ENCODE measurements at places on chromosomes 5 and 9.

- no peak for DNase-seq
These were observed 1.3 kb upstream of the NRARP start for GRCh38 chr9:137303151-137303892.

GRCh38 chr9:87100001-87100400, 152.7 kb upstream of the GAS1 start:
- no peak for DNase-seq

DNA sequence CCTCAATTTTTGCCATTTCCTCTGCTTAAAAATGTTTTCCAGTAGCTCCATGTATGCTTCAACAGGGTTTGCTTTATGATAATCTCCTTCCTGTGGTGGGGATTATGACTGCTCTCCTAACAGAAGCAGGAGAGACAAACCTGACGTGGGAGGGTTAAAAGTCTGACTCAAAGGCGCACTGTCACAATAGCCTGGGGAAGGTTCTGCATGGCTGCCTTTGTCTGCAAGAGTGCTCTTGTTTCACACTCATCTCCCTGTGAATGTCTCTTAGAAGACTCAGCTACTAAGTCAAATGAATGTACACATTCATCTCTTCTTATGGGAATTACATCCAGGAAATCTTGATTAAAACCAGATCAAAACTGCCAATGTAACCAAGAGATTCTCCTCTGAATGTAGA, 90.9 kb upstream of the MTAP start:
- DNase-seq = peak; percentile 58

DNA sequence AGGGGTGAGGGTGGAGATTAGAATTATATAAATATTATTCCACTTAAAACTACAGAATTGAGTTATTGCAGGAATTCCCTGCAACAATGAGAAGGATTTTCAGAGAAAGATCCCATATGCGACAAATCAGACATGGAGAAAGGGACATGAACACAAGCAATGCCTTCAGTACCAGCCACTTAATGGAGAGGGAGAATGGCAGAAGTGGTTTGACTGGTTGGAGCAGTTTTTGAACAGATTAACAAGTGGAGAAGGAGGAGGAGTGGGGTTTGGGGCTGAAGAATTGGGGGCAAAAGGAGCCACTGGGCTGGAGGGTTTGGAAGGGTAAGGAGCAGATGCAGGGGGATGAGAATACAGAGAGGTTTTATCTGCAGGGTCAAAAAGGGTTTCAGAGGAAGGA, 620.9 kb upstream of the PTPRD start:
- DNase-seq = no peak

DNA sequence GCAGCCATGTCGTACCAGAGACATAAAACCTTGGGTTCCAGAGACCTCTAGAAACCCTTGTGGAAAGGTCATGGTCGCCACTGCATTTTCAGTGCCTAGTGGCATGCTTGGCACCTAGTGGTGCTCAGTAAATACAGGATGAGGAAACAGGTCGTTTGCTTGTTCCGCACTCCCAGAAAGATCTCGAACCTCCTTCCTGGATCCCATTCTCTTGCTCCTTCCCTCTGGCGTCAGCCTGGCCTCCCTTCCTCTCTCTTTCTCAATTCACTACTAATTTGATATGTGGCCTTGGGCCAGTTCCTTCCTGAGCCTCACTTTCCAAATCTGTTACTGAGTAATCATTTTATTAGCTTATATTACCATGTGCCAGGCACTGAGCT, 4.4 kb downstream of the NDST1 start:
- no peak for DNase-seq

GRCh38 chr9:132241840-132242620, 80.2 kb downstream of the NTNG2 start:
- DNase-seq = no peak

DNA sequence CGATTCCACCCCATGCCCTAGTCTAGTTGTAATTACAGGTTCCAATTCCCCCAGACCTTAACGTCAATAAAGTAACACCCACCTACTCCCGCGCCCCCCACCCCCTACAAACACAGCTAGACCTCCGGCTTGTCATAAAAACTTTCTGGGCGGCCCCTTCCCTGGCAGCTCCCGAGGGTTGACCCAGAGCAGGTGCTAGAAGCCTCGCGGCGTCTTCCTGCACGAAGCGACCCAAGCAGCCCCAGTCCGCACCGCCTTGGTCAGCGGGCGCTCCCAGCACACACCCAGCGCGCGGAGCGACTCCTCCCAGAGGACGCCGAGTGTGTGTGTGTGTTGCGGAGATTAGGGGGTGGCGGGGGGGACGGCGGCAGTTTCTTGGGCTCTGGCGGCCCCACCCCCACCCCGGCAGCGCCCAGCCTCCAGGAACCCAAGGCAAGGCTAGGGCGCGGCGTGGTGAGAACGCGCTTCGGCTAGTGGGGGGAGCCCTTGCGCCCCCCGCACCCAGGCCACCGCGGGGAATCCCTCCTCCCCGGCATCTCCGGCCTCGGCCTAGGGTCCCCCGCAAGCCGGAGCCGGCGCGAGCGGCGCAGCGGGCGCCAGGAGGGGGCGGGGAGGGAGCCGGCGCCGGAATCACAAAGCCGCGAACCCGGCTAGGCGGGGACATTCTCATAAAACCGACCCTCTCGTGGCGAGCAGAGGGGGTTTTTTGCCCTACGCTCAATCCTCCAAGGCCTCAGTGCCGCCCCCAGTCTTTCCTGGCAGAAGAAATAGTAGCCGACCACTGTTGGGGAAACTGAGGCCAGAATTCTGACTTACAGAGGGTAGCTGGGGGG, 2.2 kb downstream of the PCDH1 start:
- no peak for DNase-seq

DNA sequence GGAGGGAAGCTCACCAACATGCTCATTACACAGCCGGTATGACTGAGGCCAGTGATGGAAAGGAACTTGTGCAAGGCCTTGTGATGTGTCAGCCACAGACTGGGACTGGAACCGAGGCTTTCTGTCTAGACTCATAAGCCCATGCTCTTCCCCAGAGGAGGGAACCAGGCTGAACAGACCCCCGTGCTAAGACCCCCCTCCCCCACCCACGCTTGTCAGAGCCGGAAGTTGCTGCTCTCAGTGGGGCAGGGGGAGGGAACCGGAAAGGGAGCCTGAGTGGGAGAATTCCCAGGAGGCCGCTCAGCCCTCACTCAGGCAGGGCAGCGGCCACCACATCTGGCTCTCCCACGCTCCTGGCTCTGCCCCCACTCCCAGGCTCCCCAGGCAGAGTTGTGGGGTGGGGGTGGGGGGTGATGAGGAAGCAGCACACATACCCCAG, 4.1 kb upstream of the PDGFRB start:
- DNase-seq = peak; percentile 91

DNA sequence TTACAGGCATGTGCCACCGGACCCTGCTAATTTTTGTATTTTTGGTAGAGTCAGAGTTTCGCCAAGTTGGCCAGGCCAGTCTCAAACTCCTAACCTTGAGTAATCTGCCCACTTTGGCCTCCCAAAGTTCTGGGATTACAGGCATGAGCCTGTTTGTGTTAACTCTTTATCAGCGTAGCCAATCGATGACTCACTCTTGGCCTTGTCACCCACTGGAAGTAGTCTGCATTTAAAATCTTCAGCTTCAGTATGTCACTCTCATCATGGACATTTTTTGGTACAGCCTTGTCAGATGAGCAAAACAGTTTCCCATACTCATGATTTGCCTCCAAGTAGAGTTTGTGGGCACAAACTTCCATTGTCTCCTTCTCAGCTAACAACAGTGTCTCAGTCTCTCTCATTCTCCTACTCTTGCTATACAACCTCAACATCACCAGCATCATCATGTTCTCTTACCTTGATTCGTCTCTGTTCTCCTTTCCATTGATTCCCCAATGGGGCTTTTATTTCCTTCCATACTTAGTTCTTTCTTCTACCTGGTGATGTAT, 22.5 kb downstream of the MUSK start:
- peak; percentile 8 for DNase-seq

GRCh38 chr5:118247458-118247857, 740.9 kb downstream of the DTWD2 start:
- DNase-seq = no peak

DNA sequence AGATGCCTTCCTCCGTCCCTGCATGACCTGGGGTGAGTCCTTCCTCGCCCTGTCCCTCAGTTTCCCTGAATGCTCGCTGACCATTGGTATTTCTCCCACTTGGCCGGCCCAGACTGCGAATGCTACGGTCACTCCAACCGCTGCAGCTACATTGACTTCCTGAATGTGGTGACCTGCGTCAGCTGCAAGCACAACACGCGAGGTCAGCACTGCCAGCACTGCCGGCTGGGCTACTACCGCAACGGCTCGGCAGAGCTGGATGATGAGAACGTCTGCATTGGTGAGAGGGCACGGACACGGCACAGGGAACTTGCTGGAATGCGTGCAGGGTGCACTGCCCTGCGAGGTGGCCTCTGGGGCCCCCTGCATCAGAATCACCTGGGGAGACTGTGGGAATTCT, 77.1 kb downstream of the NTNG2 start:
- no peak for DNase-seq

DNA sequence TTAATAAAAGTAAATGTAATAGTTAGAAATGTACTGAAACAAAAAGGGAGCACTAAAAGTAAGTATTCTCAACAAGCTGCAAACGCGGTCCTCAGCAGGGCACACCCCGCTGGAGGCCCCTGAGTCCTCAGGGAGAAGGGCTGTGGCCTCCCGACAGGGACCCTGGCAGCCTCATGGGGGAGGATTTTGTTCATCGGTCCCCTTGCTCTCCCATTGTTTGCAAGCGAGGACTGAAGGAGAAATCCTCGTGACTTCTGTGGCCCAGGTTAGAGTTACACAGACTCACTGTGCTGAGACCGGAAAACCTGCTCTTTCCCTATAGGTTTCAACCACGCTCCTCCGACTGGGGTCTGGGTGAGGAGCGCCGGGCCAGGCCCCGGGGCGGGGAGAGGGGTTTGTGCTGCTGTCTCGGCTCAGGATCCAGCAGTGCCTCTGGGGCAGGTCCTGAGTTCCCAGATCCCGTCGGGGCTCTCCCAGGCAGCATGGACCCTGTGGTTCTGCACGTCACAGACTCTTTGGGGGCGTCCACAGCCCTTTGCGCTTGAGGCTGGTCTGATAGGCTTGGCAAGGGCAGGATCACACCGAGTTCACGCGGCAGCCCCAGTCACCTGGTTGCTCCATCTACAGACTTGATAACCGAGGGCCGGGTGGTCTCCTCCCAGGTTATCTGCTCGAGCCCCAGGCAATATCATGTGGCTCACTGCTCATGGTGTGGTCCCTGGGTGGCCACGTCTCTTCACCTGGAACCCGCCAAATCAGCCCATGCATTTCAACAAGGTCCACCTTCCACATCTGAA, 38.8 kb downstream of the MRPL36 start:
- no peak for DNase-seq

- DNase-seq = peak; percentile 43
These were observed 57.2 kb downstream of the COL5A1 start for GRCh38 chr9:134698587-134699342.

DNA sequence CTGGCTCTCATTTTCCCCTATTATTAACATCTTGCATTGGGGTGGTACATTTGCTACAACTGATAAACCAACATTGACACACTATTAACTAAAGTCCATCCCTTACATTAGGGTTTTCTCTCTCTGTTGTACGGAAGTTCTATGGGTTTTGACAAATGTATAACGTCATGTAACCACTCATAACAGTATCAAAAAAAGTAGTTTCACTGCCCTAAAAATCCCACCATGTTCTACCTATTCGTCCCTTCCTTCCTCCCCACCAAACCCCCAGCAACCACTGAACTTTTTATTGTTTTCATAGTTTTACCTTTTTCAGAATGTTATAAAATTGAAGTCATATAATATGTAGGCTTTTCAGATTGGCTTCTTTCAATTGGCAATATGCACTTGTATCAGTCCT, 40.1 kb downstream of the MLLT3 start:
- no peak for DNase-seq

DNA sequence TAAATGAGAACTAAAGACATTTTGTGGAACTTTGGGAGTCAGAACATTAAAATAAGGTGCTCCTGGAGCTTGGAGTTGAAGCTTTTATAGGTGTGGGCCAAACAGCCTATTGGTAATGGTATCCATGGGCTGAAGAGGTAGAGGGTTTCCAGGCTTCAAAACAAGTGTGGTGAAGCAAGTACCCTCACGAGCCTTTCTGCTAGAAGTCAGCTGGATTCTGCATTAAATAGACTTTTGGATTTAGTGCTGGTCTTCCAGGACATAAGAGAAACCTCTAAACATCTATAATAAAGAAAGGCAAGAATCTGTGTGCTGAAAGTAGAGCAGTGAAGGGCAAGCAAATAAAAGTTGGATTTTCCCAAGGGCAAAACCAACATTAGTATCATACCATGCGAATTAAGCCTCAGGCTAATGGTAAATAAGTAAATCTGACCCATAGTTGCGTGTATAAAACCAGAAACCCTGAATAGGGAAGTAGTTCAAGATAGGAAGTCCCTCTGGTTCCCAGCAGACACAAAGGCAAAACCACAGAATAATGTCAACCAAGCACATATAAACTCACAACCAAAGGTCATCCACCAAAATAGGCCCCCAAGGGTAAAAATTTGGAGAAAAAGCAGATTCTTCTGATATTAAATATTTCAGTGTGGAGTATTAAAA, 306.3 kb downstream of the TLE4 start:
- DNase-seq = no peak

GRCh38 chr5:153157156-153157555, 333.3 kb upstream of the GRIA1 start:
- DNase-seq = peak; percentile 63

- no peak for DNase-seq
These were observed 121.6 kb downstream of the TLR4 start for GRCh38 chr9:117825609-117826347.

DNA sequence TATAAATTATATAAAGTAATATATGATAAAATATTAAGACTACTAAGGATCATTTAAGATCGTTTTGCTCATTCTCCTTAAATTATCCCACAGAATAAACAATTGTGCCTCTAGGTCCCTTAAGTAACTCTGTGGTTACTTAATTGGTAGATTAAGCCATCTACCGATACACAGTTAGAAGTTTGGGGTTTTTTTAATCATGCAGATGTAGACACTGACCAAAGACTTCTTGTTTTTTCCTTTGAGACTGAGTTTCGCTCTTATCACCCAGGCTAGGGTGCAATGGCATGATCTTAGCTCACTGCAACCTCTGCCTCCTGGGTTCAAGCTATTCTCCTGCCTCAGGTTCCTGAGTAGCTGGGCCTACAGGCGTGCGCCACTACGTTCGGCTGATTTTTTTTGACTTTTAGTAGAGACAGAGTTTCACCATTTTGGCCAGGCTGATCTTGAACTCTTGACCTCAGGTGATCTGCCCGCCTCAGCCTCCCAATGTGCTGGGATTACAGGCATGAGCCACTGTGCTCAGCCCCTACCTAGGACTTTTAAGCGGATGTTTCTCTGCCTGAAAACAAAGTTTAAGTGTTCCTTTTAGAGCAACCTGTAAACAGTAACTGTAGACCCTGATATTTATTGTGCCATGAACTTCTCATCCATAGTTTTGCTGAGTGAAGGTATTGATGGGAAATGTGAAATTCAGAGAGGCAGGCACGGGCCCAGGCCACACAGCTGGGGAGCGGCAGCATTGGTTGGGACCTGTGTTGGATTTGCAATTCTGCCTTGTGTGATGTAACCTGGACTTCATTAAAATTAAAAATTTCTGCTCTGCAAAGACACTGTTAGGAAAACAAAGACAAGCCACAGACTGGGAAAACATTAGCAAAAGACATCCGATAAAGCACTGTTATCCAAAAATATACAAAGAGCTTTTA, 11.6 kb downstream of the CEL start:
- no peak for DNase-seq

GRCh38 chr5:1380011-1380817, 35.3 kb upstream of the CLPTM1L start:
- DNase-seq = peak; percentile 9
